Stimulated activated CD4-positive, alpha-beta T cell treated with anti-CD3 and anti-CD28 coated beads, Interleukin-12 subunit alpha, Interleukin-12 subunit beta, amount 100 ng/mL, for 4 hours (primary cell): ENCODE measurements at places on chromosomes 13 and 19.

DNA sequence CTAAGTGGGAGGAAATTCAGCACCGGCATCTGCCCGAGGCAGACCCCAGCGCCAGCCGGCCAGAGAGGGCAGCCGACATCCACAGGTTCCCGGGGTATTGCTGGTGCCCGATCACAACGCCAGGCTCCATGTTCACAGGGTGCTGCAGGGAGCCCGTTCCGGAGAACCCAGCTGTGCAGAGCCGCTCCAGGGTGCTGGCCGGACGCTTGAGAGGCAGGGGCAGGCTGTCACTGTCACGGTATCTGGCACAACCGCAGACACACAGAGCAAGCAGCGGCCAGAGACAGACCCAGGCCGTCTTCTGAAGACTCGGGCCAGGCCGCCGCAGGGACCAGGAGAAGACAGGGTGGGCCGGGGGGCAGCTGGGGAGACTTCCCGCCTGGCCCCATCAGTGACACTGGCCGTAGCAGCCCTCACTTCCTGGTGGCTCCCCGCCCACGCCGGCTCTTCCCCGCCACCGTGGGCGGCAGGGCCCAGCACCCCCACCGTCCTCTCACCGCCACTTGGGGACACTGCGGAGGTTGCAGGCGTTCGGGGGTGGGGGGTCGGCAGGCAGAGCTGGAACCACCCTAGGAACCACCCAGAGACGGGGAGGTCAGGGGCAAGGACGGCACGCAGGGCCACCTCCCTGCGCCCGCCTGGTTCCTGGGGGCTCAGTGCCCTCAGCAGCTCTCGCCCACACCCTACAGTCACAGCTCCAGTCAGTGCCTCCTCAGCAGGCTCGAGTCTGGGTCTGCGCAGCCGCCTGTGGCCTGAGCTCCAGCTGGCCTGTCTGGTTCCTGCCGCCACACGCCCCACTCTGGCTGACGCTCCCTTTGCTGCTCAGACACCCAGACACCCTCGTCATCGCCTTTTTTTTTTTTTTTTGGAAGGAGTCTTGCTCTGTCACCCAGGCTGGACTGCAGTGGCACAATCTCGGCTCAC lies 3.8 kb downstream of the RNF126 start:
- no peak for DNase-seq

- no peak for DNase-seq
Measured at GRCh38 chr13:100493418-100493817, 95.2 kb downstream of the GGACT start.

DNA sequence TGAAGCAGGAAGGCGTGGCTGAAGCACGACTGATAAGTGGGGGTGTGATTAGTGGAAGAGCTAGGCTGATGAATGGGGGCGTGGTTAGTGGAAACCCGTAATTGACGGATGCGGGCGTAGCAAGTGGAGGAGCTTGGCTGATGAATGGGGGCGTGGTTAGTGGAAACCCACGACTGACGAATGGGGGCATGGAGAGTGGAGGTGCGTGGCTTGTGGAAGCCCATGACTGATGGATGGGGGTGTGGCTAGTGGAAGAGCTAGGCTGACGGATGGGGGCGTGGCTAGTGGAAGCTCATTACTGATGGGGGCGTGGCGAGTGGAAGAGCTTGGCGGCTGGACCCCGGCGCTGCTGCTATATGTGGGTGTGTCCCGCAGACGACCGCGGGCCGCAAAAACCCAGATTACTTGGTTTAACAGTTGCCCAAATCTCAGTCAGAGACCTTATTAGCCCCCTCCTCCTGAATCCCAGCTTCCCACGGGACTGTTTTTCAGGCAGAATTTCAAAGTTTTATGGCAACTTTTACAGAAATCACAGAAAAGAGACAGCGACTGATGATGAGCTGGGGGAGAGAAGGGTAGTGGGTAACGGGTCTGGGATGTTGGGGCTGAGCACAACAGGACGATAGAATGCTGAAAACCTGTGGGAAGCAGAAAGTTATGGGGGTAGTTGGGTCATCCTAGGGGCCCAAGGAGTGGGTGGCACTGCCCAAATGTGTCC lies 9.0 kb upstream of the MEIS3 start:
- peak; percentile 73 for DNase-seq

DNA sequence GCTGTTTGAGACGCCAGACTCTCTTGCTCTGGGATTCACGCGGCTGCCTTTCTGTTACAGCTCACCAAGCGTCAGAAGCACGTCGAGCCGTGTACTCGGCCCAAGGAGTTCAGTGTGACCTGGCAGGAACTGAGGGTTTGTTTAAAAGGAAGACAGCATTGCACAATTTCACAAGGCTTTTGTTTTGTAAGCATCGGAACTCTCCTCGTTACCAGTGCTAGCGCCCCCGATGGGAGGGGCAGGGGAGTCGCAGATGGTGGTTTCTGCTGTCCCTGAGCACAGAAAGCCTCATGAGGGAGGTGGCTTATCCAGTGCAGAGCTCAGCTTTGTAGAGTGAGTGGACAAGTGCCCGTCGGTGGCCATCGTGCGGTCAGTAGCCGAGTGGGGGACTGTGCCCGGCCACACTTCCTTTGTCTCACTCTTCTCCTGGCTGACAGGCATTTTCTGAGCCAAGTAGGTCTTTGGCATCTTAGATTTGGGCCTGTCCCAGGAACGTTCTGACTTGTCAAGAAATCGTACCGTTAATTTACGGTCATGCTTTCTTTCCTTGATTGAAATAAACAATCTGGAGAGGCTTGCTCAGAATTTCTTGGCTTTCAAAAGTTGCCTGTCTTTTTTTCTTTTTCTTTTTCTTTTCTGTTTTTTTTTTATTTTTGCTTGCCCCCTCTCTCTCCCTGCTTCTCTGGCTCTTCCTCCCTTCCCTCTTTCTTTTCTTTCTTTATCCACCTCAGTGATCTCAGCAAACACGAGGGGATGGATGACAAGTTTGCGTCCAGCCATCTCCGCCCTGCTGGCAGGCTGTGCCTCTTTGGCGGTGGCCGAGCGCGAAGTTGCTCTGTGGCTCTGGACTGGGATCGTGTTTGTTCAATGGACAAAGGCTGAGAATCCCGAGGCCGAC lies 7.7 kb downstream of the KDM4B start:
- DNase-seq = no peak

GRCh38 chr13:48707405-48707804 lies 53.7 kb downstream of the CYSLTR2 start:
- DNase-seq = no peak

DNA sequence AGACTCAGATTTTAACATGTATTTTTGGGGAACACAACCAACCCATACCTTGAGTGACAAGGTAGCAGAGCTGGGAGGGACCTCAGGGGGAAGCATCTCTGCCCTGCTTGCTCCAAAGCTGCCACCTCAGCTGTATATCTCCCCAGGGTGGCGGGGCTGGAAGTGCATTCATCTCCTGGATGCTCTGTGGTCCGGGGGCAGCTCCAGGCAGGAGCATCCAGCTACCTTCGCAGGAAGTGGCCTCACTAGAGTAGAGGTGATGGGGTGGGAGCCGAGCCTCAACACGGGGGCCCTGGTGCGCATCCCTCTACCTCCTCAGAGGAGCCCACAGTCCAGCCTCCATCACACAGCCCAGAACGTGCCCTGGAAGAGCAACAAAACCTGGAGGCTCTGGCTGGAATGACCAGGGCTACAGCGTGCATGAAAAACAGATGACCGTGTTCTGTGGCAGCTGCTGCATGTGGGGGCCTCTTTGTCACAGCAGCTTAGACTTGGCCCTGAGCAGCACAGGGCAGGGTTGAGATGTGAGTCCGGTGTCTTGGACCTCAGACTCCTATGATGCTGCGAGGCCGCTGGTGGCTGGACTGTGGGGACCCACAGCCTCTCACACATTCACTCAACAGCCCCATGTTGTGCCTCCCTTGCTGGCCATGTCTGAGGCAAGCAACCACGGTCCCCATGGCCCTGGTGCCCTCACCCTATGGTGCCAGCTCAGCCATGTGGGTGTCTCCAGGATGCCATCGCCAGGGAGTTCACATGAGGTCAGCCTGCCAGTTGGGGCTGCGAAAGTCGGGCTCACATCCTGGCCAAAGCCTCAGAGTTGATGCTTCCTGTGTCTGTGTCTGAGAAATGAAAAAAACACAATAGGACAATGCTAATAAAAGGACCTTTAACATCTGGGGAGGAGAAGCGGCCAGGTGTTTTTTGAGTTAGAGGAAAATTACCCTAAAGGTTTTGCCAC lies 17.1 kb upstream of the GAS6 start:
- no peak for DNase-seq

DNA sequence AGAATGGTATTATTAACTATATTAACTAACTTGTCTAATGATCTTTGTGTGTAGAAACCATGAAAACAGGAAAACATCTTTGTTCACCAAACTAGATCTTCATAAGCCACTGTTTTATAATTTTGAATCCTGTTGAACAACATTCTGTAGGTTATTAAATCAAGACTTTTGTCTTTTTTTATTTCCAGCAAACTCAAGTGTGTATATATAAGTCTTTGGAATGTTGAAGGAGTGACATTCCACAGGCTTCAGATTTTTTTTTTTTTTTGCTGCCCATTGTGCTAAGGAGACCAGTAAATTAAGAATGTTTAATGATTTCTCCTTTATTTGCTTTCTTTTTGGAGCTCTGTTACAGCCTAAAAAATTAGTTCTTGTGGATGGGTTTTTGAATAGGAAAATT lies 89.6 kb downstream of the LMO7 start:
- no peak for DNase-seq

- no peak for DNase-seq
Measured at GRCh38 chr13:58782736-58783135, 1151.2 kb downstream of the PCDH17 start.

GRCh38 chr13:26950546-26950945 lies 190.0 kb upstream of the GPR12 start:
- no peak for DNase-seq

- no peak for DNase-seq
Measured at GRCh38 chr19:55544776-55545439, 435 bp downstream of the SBK3 start.

- no peak for DNase-seq
Measured at GRCh38 chr19:58212336-58213074, 16.2 kb upstream of the ZNF544 start.

DNA sequence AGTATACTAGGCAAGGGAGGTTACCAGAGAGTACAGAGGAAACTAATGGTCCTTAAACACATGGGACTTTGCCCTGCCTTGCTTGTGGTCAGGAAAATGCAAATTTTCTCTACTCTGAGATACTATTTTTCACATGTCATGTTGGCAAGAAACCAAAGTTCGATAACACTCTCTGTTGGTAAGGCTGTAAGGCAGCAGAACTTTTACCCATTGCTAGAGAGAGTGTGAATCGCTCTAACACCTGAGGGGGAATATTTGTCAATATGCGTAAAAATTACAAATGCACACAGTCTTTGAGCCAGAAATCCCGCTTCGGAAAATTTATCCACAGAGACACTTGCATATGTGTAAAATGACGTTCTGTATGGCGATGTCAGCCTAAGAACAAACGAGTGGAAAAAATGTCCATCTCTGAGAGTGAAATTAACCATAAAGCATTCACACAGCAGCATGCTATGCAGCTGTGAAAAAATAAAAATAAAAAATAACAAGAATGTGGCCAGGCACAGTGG lies 9.5 kb upstream of the RFX1 start:
- DNase-seq = no peak

- no peak for DNase-seq
Measured at GRCh38 chr13:49472186-49472585, 23.6 kb upstream of the PHF11 start.

DNA sequence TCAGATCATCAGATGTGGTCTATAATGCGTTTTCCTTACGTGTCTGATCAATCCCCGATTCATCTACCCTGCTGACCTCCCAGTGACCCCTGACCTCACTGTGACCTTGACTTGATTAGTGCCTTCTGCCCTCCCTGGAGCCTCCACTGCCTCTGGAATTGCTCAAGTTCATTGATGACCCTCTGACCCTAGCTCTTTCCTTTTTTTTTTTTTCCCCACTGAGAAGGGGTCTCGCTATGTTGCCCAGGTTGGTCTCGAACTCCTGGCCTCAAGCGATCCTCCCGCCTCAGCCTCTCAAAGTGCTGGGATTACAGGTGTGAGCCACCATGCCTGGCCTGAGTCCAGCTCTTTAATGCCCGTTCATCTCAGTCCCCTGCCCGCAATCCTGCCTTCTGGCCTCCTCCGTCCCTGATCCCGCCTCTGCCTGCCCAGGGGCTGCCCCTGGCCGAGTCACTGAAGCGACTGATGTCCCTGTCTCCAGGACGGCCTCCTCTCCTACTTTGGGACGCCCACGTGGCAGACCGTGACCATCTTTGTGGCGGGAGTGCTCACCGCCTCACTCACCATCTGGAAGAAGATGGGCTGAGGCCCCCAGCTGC lies 4.0 kb upstream of the FTL start:
- DNase-seq = no peak

GRCh38 chr13:96075953-96076543 lies 13.9 kb upstream of the HS6ST3 start:
- no peak for DNase-seq

GRCh38 chr19:35107545-35107944 lies 8.1 kb upstream of the FXYD3 start:
- no peak for DNase-seq

- no peak for DNase-seq
Measured at GRCh38 chr13:113216254-113217048, 7.0 kb downstream of the CUL4A start.

DNA sequence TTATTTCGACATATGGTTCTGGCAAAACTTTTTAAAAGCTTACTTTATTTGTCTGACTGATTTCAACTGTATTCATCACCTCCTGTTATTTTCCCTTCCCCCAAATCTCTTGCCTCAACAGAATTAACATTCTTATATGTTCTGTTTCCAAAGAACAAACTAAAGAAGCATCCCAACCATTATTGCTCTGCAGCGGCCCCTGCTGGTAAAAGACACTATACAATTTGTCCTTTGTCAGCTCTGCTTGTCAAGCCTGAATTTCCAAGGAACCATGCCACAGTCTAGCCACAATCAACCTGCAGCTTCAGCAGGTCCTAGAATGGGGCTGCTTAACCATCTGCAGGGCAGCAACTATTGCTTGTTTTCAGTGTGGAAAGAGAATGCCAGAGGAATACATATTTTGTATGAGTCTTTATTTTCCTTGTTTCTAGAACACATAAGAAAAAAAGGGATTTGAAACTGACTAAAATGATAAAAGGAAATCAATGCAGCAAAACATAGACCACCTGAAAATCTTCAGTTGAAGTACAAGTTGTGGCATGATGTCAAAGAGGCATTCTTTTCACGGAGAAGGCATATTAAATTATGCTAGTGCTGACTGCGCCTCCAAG lies 845.3 kb downstream of the DIAPH3 start:
- peak; percentile 52 for DNase-seq

- DNase-seq = no peak
Measured at GRCh38 chr13:24564881-24565280, 52.3 kb upstream of the PARP4 start.

- no peak for DNase-seq
Measured at GRCh38 chr19:14375582-14376291, 5.5 kb upstream of the ADGRE5 start.

DNA sequence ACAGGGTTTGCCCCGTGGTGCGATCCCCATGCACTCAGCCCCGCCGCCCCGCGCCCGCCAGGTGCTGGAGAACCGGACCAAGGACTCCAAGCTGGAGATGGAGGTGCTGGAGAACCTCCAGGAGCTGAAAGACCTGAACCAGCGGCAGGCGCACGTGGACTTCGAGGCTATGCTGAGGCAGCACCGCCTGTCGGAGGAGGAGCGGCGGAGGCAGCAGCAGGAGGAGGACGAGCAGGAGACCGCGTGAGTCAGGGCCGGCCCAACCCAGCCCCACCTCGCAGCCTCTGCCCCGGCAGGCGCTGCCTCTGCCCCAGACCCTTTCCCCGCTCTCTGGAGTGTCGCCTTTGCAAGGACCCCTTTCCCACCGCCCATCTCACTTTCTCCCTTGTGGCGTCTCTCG lies 11.3 kb downstream of the YJU2 start:
- DNase-seq = no peak

GRCh38 chr19:55635856-55636440 lies 4.9 kb upstream of the ZNF580 start:
- no peak for DNase-seq
